GM12878 (cell line): ENCODE measurements at places on chromosomes 4 and X. TPM values are rescaled to one million over a fixed set of nuclear protein-coding genes. Genes with fewer than 3 reads are reported as not detected.

DNA sequence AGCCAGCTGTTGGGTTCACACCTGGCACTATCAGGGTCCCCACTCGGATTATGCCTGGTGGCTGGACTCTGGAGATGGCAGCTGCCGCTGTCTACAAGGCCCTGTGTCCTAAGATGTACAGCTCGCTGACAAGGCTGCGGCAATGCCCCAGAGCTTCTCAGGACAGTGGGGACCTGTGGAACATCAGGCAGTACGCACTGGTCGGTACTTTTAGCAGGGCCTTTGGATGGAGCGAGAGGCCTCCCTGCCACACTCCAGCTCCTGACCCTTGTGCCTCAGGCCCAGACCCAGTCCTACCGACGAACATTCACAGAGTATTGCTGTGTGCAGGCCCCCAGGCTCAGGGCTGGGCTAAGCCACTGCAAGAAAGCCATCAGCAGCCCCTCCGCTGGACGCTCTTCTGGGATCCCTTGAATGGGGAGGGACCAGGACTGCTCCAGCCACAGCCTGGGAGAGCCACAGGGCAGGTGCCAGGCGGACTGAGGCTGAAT is 45.7 kb upstream of the HMX1 start:
- DNase-seq = no peak

GRCh38 chr4:13597141-13597540 is 30.4 kb downstream of the BOD1L1 start:
- DNase-seq = no peak

GRCh38 chr4:165378745-165379677 is at the start of gene CPE:
Gene CPE, plus strand, starts transcription at chr4:165379008. Its CDS starts 214 bp downstream, at chr4:165379222.
- DNase-seq = no peak

DNA sequence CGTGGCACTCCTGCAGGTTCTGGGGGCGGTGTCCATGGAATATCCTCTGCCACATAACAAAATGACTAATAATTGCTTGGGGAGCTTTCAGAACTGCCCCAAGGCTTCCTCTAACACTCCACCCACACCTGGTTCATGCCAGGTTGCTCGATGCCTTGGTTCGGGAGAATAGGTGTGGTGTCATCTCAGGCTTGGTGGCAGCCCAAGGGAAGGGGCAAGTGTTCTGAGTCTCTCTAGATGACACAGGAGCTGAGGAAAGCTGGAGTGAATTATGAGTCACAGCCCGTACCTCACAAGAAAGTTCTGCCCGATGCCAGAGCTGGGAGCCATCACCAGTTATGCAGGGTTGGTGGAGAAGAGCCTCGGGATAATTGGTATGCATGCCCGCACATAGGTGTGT is 14.7 kb downstream of the FTSJ1 start:
- no peak for DNase-seq

DNA sequence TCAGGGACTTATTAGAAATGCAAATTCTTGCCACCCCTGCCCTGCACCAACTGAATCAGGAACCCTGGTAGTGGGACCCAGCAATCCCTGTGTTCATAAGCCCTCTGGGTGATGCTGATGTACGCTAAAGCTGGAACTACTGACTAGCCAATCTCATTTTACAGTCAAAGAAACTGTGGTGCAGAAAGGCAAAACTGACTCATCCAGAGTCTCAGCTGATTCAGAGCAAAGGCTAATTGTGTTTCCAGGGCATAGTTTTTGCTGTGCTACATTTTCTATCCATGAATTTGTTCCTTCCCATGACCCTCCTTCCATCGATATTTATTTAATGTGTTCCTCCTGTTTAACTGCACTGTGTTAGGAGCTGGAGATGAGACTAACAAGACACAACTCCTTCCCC is 207.5 kb downstream of the REPS2 start:
- DNase-seq = no peak

- no peak for DNase-seq
Measured at GRCh38 chrX:9897761-9898161, 69.4 kb upstream of the CLDN34 start.

GRCh38 chrX:97692575-97692974 is 808.9 kb downstream of the RPA4 start:
- DNase-seq = no peak

- no peak for DNase-seq
Measured at GRCh38 chr4:69323284-69323683, 43.0 kb downstream of the UGT2B28 start.

GRCh38 chrX:7318241-7318640 is 170.3 kb upstream of the PUDP start:
- no peak for DNase-seq

DNA sequence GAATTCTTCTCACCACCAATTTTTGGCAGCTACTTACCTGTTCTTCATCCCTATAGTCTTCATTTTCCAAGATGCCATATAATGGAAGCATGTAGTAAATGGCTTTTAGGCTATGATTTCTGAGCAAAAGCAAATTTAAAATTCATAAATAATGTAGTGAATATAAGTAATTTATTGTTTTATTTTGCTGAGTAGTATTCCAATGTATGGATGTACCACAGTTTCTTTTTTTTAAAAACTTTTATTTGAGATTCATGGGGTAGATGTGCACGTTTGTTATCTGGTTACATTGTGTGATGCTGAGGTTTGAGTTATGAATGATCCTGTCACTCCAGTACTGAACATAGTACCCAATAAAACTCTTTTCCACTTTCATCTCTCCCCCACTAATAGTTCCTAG is 369.1 kb downstream of the IL15 start:
- DNase-seq = no peak

- no peak for DNase-seq
Measured at GRCh38 chr4:14294611-14295010, 667.1 kb upstream of the BOD1L1 start.

DNA sequence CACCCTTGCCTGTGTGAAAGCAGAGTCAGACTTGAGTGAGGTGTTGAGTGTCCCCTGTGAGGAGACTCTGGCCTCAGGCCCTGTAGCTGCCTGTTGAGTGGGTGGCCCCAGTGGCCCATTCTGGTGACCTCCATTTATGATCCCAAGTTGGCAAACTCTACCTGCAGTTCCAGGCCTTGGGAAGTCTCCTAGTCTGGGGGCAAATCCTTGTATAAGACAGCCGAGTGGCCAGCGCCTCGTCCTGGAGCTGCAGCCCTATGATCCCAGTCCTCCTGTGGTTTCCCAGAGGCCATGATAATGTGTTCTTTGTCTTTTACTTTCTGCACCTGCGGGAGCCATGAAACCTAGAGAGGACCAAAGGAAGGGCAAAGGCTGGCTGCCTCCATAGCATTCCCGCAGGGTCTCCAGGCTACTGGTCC is 58.7 kb downstream of the NBDY start:
- DNase-seq = no peak

- DNase-seq = no peak
Measured at GRCh38 chr4:15757054-15757453, 21.1 kb upstream of the CD38 start.

DNA sequence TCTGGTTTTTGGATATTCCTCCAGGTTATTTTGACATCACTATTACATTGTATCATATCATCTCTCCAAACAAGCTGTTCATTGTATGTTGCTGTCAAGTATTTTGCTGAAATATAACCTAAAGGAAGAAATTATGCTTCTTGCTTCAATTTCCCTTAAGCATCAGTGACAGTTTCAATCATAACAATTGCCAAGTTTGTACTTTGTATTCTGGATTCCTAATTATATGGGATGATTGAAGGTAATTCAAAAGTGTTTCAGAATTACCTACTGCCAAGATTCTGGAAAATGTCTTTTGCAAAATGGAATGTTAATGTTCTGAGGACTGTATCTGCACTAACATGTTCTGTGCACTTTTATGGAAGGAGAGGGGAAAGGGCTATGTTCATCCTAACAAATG is 228.7 kb downstream of the PRDM5 start:
- no peak for DNase-seq

DNA sequence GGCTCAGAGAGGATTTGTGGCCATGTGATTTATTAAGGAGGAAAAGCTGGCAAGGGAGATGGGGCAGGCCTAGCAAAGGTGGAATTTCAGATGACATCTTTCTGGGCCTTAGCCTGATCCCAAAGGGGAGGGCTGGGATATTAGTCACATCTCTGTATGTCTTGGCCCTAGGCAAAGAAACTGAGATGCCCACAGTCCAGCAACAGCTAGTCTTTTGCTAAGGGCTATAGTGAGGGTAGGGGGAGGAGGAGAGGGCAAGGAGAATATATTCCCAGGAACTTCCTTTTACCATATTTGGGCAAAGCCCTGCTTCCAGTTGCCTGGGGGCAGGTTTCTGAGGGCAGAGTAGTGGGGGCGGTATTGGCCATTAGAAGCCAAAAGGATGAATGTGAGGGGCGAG is 209.8 kb upstream of the NR3C2 start:
- no peak for DNase-seq

DNA sequence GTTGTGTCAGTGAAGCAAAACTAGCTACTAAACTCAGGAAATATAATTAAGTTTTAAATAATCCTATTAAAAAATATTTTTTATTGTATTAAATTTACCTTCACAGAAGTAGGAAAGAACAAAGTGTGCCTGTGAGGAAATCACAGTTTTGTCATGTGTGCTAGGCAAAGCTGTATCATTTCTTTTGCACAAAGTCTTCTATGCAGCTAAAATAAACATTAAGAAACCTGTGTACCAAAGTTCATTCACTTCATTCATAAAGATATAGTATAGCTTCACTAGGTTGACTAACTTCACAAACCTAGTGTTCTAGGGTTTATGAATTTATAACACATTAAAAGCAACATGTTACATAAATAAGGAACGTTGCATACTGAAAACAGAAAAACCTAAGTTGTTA is 131.0 kb downstream of the PDS5A start:
- no peak for DNase-seq

GRCh38 chr4:26558166-26558895 is 25.6 kb upstream of the TBC1D19 start:
- no peak for DNase-seq

- DNase-seq = no peak
Measured at GRCh38 chr4:64407000-64407399, 2.2 kb downstream of the TECRL start.

GRCh38 chr4:139606579-139607501 is 50.8 kb upstream of the SETD7 start:
- DNase-seq = no peak

- DNase-seq = no peak
Measured at GRCh38 chrX:101290957-101291603, at the start of gene TAF7L. Gene TAF7L, minus strand, starts transcription at chrX:101291334. Its CDS starts 3,791 bp downstream, at chrX:101287543.

GRCh38 chrX:66030505-66031317 is 9.2 kb downstream of the VSIG4 start:
- DNase-seq = no peak

- DNase-seq = no peak
Measured at GRCh38 chr4:23234018-23234417, 541.3 kb downstream of the GBA3 start.

DNA sequence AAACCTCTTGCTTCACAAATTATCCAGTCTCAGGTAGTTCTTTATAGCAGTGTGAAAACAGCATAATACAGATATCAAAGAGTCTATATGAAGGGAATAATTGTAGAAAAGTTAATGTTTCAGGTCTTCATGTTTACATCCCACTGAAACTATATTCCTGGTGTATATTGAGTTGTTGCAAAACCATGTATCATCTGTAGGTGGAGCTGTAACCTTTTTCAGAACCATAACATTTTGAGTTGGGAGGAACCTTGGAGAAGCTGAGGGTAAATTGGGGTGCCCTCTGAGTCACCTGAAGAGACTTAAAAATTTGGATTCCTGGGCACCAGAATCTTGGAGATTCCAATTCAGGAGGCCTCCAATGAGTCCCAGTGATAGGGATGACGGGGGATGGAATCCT is 51.9 kb upstream of the TAPT1 start:
- DNase-seq = no peak

DNA sequence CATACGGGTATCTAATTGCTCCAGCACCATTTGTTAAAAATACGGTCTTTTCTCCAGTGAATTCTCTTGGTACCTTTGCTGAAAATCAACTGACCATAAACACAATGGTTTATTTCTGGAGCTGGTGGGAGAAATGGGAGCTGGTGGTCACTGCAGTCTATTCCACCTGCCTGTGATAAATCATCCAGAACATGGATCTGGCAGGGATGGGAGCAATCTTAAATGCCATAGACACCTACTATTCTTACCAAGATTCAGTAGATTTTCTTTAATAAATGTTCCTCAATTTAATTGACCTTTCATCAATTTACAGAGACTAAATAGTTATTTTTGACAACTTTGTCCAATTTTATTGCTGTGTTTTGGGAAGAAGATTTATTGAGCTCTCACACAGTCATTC is 68.1 kb downstream of the SLC9A7 start:
- DNase-seq = no peak

SLC10A3 gene
- polyA plus RNA-seq = 18.5 and 19.6 TPM in 2 replicates

VSIG1 gene
- not detected in 2 replicates for polyA plus RNA-seq

SPANXA2 gene
- not detected in 2 replicates for polyA plus RNA-seq

TAF7L gene
- 0.05 TPM in 1 of 2 replicates, not detected in the other for polyA plus RNA-seq

KLB gene
- 0.09 and 0.17 TPM in 2 replicates for polyA plus RNA-seq

XG gene
- 0.08 TPM in 1 of 2 replicates, not detected in the other for polyA plus RNA-seq

GPC3 gene
- polyA plus RNA-seq = not detected in 2 replicates

MXRA5 gene
- not detected in 2 replicates for polyA plus RNA-seq

AMOT gene
- polyA plus RNA-seq = 2.6 TPM in 2 replicates
